Upper lobe of right lung (tissue), 1 donor: ENCODE measurements at places on chromosomes 16 and 17. TPM values are rescaled to one million over a fixed set of nuclear protein-coding genes. Genes with fewer than 3 reads are reported as not detected.

KRT20 gene
- not detected for total RNA-seq

KRT32 gene
- not detected for total RNA-seq

GRCh38 chr17:31680126-31680525 is 178.9 kb downstream of the COPRS start:
- DNase-seq = no peak

GRCh38 chr16:59168461-59169114 is 434.5 kb upstream of the GOT2 start:
- no peak for DNase-seq

DNA sequence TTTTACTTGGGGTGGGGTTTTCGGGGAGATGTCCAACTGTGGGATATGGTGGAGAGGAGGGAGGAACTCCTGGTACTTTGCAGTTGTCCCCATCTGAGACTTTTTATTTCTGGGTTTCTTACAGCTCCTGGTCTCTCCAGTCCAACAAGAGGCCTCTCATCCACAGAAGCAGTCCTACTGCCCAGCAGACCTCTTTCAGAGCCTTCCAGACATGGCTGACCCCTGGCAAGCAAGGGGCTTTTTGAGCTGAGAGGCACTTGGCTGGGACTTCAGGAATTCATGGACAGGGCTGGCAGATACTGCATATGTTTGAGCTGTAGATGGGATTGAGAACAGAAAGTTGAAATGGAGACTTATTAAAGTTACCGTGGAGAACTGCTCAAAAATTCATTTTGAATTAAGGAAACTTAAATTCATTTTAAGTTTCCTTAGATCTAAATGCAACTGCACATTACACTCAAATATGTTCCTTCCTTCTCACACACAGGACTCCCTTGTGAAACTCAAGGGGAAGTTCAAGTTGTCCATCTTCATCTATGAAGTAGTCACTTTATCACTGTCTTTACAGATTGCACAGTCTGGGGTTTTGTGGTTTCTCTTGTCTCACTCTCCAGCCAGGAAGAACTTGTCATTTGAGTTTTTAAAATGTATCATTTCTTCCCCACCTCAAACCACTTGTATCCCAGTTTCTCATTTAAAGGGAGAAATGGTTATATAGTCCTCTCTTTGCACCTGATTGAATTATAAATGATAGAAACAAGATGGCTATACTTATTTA is 1.1 kb downstream of the LASP1NB start:
- no peak for DNase-seq

GRCh38 chr16:1426734-1427471 is 4.0 kb upstream of the PERCC1 start:
- no peak for DNase-seq

GRCh38 chr17:61294777-61295176 is 104.9 kb upstream of the TBX2 start:
- DNase-seq = no peak

GRCh38 chr16:83577078-83577745 is 230.6 kb upstream of the HSBP1 start:
- no peak for DNase-seq

GRCh38 chr16:5580296-5580695 is 482.7 kb upstream of the EEF2KMT start:
- DNase-seq = no peak

- DNase-seq = no peak
These were observed 13.3 kb upstream of the CNEP1R1 start for GRCh38 chr16:50011707-50012106.

- DNase-seq = peak; percentile 70
These were observed 57.7 kb downstream of the CMC2 start for GRCh38 chr16:80948886-80949493.

DNA sequence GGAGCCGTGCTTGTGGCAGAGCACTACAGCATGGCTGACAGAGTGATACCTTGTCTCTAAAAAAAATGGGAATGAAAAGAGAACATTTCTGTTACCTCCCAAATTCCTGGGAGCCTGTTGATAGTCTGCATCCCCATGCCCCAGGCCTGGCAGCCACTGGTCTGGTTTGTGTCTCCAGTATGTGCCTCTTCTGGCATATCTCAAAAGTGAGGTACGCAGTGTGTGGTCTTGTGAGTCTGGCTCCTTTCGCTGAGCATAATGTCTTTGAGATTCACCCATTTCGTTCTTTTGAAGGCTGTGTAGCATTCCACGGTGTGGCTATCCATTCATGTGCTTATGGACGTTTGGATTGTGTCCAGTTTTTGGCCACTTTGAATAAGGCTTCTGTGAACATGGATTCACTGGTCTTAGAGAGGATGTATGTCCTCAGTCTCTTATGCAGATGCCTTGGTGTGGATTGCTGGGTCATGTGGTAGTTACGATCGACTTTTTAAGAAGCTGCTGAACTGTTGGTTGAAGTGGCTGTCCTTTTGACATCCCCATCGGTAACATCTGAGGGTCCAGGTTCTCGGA is 39.1 kb downstream of the PRMT7 start:
- no peak for DNase-seq
